ENCODE measurements at places on chromosomes 16 and 17. TPM values are rescaled to one million over a fixed set of nuclear protein-coding genes. Genes with fewer than 3 reads are reported as not detected.

- peak; percentile 88 for DNase-seq
These were observed 86.6 kb downstream of the SNX11 start for GRCh38 chr17:48194097-48194550.

DNA sequence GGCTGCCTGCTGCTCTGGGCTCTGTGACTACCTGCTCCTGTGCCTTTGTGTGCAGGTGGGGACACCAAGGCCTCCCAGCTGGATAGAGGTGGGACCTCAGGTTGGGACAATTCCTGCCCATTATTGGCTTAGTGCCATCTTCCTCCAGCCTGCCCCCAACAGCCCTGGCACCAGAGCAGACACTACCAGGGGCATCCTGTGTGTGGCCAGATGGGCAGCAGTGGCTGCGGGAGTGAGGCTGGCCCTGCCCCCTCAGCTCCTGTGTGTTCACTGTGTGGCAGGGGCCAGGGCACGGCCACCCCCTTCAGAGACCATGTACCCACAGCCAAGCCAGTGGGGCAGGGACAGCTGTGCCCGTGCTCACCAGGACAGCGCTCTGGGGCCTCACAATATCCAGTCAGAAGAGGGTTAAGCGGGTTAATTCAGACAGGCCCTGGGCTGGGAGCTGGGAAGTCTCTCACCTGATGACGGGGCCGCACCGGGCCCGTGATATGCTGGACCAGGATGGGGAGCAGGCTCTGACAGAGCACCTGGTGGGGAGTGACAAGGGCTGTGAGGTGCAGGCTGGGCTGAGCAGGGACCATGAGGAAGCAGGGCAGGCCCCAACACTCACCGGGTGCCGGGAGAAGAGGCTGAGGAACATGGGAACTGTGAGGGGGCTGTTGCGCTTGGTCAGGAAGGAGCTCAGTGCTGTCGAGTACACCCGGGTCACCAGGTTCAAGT, 13.0 kb downstream of the MYBBP1A start:
- no peak for DNase-seq

DNA sequence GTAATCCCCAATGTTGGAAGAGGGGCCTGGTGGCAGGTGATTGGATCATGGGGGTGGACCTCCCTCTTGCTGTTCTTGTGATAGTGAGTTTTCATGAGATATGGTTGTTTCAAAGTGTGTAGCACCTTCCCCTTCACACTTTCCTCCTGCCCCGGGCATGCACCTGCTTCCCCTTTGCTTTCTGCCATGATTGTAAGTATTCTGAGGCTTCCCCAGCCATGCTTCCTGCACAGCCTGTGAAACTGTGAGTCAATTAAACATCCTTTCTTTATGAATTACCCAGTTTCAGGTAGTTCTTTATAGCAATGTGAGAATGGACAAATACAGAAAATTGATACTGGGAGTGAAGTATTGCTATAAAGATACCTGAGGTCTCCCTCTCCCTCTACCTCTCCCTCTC, 29.4 kb downstream of the RNF112 start:
- DNase-seq = no peak

Gene SOX9
- 4.0 TPM for total RNA-seq

Gene KRT31
- not detected for total RNA-seq

Gene LITAFD
- not detected for total RNA-seq

Measured in SJSA1 (cell line).